ENCODE measurements at places on chromosomes 1 and 21.

DNA sequence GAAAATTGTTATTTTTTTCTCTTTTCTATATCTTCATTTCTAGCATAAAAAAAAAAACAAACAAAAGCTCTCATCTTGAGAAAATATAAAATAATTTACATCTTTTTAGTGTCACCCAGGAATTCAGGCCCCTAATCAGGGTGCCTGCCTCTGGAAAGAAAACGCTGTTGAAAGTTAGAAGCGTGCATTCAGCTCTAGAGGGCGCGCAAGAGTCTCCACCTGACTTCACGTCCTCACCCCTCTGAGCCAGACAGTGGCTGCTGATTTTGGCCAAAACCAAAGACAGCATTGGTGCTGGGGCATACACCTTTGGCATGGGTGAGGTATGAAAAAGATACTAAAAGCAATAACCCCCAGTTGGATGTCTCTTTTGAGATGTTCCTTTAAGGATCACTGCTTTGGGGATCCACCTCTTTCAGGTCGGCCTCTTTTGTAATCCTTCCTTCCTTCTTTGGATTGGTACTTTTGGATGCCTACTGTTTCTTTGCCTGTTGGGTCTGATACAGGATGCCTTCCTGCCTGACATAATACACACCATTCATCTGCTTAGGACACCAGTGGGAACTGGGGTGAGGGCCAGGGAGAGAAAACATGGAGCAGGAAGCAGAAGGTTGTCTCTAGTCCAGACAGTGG is 77.6 kb upstream of the CHRM3 start:
- DNase-seq: no peak

- DNase-seq: no peak
These were observed 41.6 kb downstream of the KIRREL1 start for GRCh38 chr1:158035014-158035413.

- no peak for DNase-seq
These were observed 198.5 kb downstream of the PLA2G4A start for GRCh38 chr1:187027253-187027652.

DNA sequence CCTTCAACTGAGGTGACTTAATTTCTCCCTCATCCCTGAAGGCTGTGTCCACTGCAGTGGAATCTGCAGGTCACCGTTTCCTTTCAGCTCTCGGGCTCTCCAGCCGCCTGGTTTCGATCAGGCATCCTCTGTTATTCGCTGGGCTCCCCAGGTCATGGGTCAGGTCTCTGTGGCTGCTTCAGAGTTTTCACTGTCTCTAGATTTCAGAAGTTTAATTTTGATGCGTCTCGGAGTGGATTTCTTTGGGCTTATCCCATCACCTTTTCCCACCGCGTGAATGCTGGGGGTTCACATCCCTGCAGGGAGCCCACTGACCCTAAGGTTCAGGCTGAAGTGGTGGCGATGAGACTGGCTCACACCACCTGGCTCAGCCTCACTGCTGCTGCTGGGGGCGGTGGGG is 3.3 kb downstream of the ACTRT2 start:
- no peak for DNase-seq

DNA sequence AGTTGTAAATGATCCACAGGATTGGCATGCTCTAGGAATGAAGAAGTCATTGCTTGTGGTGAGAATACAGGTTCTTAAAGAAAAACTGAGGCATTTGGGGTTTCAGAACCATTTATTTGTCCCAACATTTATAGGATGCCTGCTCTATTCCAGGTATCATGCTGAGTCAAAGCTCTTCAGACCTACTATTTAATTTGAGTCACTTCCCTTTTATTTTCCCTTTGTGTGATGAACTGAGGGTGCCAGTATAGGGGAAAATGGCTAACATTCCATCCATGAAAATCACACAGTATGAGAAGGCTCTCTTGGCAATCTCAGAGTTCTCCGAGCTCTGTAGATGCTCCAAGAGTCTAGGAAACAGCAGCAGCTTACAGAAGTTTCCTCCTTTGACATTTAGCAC is 110.4 kb downstream of the RNF220 start:
- no peak for DNase-seq

- no peak for DNase-seq
These were observed 456.1 kb upstream of the PROX1 start for GRCh38 chr1:213531369-213532310.

- no peak for DNase-seq
These were observed 76.8 kb downstream of the GLIS1 start for GRCh38 chr1:53662169-53662568.

- DNase-seq: no peak
These were observed 93.6 kb downstream of the CRYAA start for GRCh38 chr21:43262427-43262826.

DNA sequence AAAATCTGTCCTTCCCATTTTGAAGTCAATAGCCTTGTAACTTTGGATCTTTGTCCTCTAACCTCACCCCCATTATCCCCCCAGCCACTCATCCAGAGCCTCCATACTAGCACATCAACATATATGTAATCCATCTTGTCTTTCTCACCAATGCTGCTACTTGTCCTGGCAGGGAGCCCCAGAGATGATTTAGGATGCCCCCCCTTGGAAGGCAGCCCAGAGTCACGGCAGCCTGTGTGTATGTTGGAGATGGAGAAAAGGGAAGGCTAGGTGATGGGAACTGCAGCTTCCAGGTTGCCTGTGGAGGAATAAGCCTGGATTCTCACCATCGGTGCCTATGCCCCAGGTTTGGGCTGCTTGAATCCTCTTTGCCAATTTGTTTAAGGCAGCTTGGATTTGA is 51.7 kb upstream of the SCMH1 start:
- DNase-seq: no peak

DNA sequence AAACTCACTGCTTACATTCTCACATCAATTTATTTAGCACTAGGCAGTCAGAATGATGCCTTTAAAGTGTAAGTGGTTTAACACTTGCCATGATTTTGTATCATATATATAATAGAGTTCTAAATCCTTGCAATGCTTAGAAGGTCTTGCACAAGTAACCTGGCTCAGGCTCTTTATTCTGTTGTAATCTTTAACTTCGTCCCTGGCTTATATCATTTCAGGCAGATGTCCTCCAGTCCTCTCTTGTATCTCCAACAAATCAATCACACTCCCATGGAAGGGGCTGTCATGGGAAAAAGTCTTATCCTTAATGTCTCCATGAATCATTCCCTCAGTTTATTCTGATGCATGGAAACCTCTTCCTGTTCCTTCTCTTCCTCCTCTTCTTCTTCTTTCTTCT is 841.6 kb upstream of the B3GALT2 start:
- DNase-seq: no peak

DNA sequence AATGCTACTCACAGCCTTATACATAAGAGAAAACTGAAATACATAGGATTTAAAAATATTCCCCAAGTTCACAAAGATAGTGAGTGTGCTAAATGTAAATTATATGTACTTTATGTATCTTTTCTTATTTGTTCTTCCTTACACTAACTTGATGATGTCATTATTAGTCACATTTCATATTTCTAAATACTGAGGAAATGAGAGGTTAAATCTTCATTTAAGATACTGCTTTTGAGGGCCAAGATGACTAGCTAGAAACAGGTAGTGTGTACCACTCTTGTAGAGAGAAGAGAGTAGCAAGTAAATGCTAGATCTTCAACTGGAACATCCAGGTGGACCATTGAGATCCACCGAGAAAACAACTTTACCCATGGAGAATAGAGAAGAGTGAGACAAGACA is 29.8 kb downstream of the PYHIN1 start:
- DNase-seq: no peak

GRCh38 chr1:206895837-206896242 is 1.4 kb upstream of the IL24 start:
- no peak for DNase-seq

- no peak for DNase-seq
These were observed 6.8 kb upstream of the RCAN1 start for GRCh38 chr21:34621434-34622350.

- DNase-seq: no peak
These were observed 182.5 kb downstream of the AKT3 start for GRCh38 chr1:243667591-243667990.

GRCh38 chr1:152392909-152393308 is 21.2 kb downstream of the CRNN start:
- no peak for DNase-seq

GRCh38 chr21:32351428-32351827 is 41.4 kb downstream of the URB1 start:
- DNase-seq: no peak

DNA sequence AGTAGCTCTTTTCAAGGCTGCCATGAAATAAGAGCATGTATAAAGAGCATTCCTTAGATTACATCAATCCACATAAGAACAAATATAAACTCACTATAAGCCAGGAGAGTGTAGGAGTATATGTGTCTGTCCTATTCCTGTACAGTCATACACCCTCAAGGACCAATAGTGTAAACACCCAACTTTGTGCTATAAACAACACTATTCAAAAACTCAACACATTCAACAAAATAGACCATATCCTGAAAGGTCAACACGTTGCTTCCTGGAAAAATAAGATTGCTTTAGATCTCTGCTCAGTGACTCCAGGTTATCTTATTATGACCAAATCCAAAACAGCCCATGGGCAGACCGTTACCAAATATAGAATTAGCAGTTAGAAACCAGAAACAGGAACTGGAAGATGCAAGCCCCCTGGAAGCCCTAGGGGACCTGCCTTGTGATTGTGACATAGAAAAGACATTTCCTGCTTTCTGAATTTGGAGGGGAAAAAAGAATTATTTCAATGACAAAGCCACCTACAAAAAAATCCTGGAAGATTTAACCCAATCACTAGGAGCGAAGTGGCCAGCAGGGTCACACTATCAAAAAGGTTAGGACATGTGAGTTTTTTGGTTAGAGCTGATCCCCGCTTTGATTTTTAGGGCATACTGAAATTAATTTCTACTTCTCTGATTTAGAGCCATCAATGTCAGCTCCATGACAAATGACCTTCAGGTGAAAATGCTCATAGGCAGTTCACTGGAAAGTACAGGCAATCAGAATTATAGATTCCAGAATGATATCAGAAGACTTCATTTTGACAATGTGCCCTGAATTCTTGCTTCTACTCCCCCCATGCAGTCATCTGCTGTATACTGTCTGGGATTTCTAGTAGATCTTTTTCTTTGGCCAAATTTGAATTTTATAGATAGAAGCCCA is 59.9 kb downstream of the LRRC8C start:
- no peak for DNase-seq

DNA sequence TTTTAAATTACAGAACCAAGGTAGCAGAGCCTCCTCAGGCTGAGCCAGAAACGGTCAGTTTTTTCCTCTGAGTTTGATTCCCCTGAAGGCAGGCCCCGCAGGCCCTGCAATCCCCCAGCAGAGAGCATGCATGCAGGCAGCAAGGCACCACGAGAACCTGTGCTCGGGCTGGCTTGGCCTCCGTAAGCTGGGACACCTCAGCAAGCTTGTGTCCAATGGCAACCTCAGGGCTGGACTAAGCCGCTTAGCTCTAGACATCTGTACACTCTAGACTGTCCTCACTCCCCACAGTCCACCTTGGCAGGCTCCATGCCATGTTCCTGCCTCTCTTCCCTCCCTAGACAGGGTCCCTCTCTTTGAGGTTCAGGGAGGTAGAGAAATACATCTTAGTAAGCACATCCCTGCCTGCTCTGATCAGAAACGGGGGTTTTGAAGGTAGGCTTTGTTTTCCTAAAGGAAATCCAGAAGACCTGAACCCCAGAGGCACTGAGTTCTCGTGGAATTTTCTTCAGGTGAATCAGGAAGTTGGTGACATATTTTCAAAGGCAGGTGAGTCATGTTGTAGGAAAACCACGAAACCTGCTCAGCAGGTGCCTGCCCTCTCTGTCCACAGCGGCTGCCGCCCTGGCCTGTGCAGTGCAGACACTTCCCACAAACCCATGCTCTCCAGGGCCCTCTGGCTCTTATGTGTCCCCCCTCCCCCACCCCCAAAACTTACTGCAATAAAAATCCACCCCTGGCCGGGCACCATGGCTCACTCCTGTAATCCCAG is 7.0 kb downstream of the TMEM63A start:
- no peak for DNase-seq

GRCh38 chr1:188382851-188383250 is 1554.1 kb downstream of the PLA2G4A start:
- DNase-seq: no peak

DNA sequence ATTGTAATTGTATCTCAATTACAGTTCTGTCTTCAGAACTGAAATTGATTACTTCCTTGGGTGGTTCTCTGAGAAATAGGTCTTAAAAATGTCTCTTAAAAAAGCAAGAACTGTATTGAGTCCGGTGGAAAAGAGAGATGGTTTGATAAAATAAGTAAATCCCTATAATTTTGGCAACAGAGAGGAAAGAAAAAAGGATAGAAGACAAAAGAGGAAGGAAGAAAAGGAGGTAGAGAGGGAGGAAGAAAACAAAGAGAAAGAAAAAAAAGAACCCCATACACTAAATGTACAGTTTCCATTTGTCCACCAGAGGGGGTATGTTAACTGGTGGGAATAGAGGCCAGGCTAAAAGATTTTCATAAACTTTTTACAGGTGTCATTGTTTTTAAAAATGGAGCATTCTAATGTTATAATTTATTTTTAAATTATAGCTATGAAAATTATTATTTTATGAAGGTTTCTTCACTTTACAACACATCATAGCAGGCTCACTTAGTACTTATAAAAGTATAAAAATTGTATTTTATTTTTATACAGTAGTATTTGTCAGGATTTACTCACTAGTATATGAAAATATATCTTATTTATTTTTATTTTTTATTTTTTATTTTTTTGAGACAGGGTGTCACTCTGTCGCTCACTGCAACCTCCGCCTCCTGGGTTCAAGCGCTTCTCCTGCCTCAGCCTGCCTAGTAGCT is 2.1 kb upstream of the UBE2T start:
- DNase-seq: no peak

- no peak for DNase-seq
These were observed 24.8 kb downstream of the PHTF1 start for GRCh38 chr1:113734357-113735055.

- no peak for DNase-seq
These were observed 153.2 kb downstream of the LRIG2 start for GRCh38 chr1:113226148-113226547.

Measured in activated naive CD8-positive, alpha-beta T cell treated with anti-CD3 and anti-CD28 coated beads, Interleukin-2, amount 50 U/mL, for 16 hours (primary cell).